ENCODE measurements at places on chromosomes 5 and 9.

- DNase-seq = no peak
Measured at GRCh38 chr9:10232352-10232930, 380.4 kb downstream of the PTPRD start.

DNA sequence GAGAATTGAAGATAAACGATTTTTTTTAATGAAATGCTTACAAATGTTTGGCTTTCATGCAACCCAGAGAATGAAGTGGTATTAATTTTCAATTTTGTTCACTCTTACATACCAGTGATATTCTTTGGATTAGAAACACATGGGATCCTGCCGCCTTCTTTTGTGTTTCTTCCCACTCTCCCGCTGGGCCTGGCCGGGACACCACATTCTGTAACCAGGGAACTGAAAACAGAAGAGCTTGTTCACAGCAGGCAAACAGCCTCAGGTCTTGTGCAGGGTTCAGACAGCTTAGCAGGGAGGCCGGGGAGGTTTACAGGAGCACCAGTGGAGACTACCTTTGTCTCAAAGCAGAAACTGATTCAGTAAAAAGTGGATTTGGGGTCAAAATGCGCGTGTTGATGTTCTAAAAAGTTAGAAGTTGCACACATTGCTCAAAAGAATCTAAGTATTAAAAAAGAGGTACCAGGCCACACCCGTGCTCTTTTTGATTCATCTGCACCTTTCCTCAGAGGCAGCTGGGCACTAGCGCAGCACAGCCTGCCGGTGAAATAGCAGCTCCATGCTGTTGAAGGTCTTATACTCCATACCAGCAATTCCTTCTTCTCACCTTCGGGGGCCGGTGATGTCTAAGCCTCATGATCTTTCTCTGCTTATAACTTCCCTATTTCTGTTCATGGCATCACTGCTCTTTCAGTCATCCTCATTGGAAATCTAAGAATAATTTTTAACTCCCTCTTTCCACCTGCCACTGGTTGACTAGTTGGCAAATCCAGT is 67.1 kb downstream of the GRAMD2B start:
- DNase-seq = peak; percentile 91

DNA sequence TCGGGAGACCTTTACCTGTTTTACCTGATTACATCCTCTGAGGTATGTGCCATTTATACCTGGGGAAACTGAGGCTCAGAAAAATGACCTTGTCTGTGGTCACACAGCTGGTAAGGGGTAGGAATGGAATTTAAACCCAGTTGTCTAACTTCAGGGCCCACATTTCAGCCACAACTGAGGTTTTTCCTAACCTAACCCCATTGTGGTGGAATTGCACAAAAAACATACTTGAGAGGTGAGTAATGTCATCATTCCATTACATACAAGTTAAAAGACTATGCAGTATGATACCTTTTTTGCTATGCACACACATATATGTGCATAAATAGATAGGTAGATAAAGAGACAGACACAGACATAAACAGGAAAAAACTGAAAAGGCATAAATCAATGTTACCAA is 14.1 kb downstream of the FGF1 start:
- peak; percentile 74 for DNase-seq

- peak; percentile 62 for DNase-seq
Measured at GRCh38 chr9:134205672-134206310, 41.4 kb upstream of the RNU6ATAC start.

DNA sequence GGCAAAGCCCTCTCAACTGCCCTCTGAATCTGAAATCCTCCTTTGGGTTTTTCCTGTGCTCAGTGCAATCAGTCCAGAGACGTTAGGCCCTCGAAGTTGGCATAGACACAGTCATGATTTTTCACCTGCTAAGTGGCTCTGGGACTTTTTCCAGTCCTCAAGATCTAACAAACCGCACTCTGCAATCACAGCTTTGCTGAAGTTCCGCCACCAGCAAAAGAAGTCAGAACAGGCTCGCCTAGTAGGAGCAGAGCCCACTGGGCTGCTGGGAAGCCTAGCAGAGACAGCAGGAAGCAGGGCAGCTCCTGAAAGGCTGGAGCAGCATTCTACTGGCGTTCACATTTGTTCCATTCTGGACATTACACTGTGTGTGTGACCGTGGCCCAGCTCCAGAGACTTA is 222.8 kb upstream of the KIF2A start:
- no peak for DNase-seq

- DNase-seq = no peak
Measured at GRCh38 chr5:77853353-77853907, 77.3 kb upstream of the TBCA start.

- DNase-seq = no peak
Measured at GRCh38 chr5:92041911-92042660, 659.0 kb upstream of the ARRDC3 start.

GRCh38 chr5:102921341-102922044 is 166.4 kb downstream of the PAM start:
- no peak for DNase-seq

- DNase-seq = no peak
Measured at GRCh38 chr9:17491780-17492179, 87.1 kb upstream of the SH3GL2 start.

- no peak for DNase-seq
Measured at GRCh38 chr5:54553659-54554207, 36.2 kb downstream of the SNX18 start.

GRCh38 chr5:171390883-171391677 is 3.4 kb downstream of the NPM1 start:
- DNase-seq = no peak

- DNase-seq = no peak
Measured at GRCh38 chr9:93354451-93354850, 97.0 kb upstream of the FAM120A start.

GRCh38 chr5:54700986-54701578 is 183.5 kb downstream of the SNX18 start:
- peak; percentile 97 for DNase-seq

DNA sequence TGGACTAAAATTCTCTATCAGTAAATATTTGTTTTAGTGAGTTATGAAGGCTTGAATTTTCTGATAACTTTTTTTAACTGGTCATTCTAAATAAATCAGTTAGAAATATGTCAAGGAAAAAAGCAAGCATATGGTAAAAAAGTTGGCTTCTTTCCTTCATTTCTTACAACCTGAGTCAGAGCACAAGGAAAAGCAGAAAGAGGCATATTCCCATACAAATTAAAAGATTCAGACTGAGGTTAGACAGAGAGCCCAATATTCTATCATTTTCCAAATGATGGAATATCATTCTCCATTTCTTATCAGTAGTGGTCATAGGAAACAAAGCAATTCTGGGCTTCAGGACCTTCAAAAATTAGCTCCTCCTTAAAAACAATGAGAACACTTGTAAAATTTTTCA is 732.1 kb downstream of the MAT2B start:
- no peak for DNase-seq

DNA sequence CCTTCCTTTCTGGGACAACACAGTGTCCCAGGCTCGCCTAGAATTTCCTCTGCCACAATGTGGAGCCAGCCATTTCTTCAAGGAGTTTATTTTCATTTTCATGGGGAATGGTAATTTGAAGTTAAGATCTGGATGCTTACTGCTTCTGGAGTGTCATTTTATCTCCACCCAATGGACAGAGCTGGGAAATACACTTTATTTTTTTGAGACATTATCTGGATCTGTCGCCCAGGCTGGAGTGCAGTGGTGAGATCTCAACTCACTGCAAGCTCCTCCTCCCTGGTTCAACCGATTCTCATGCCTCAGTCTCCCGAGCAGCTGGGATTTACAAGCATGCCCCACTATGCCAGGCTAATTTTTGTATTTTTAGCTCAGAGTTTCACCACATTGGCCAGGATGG is 12.7 kb upstream of the THG1L start:
- DNase-seq = peak; percentile 65

DNA sequence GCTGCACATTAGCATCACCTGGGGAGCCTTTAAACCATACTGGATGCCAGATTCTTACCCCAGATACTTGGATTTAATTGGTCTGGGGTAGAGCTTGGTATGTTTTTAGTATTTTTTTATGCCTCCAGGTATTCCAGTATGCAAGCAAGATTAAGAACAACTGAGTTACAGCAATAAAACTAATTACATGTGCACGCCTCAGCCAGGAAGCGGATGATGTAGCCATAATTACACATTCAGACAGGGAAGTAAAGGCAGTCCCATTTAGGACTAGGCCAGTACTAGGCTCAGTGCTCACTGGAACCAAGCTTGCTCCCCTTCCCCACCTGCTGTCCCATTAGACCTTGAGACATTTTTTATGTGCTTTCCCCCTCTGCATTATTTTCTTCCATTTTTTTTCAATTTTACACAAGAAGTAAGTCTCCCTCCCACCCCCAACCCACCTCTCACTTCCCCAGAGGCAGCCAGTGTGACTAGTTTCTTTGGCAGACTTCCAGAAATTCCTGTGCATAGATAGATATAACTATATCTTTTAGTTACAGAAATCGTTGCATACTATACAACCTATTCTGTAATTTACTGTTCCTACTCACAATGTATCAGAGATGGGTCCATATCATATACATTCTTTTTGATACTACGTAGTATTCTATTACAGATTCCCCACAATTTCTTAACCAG is 7.1 kb upstream of the GNAQ start:
- DNase-seq = no peak

- no peak for DNase-seq
Measured at GRCh38 chr9:21454149-21454548, 13.9 kb downstream of the IFNA1 start.

GRCh38 chr9:113503131-113503541 is 39.6 kb downstream of the RGS3 start:
- DNase-seq = no peak

DNA sequence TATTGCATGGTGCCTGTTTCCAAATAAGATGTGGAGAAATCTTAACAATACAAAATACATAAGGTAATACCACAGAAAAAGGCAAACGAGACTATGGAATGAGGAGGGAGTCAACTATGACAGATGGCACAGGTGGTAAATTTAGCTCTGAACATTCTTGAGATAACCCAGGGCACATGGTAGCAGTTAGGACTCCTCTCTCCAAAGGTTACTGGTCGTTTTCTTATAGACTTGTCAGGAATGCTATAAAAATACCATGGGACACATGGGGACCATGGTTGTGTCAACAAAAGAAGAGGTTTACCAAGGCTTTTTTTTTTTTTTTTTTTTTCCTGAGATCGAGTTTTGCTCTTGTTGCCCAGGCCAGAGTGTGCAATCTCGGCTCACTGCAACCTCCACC is 209.4 kb upstream of the RFX3 start:
- DNase-seq = no peak

DNA sequence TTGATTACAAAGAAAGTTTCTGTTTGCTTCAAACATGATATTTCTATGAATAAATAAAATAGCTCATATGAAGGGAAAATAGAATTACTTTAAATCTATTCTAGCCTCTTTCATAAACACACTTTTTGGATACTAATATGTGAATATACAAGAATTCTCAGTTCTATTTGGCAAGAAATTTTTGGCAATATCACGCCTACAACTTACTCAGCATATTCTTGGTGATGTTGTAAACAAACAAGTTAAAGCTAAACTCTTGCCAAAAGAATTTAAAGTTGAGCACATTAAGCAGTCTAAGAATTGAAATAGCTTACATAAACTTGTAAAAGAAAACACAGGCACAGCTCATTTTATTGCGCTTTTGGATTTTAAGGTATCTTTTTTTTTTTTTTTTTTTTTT is 209.8 kb downstream of the CDH12 start:
- no peak for DNase-seq

DNA sequence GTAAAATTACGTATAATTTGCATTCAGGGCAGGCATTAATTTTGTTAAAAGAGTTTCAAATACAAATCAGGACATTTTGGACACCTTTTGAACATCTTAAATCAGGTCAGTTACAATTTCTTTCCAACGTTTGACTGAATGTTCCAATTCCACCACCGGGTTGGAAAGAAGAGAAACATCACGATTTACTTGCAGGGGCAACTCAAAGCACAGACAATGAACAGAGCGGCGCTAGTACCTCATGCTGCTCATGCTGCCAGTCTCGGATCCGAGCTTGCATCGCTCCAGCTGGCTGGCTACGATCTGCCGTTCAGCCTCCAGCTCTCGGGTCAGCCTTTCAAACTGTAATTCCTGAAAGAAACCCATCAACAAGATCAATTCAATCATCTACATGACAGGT is 339.5 kb downstream of the CTNND2 start:
- peak; percentile 8 for DNase-seq

DNA sequence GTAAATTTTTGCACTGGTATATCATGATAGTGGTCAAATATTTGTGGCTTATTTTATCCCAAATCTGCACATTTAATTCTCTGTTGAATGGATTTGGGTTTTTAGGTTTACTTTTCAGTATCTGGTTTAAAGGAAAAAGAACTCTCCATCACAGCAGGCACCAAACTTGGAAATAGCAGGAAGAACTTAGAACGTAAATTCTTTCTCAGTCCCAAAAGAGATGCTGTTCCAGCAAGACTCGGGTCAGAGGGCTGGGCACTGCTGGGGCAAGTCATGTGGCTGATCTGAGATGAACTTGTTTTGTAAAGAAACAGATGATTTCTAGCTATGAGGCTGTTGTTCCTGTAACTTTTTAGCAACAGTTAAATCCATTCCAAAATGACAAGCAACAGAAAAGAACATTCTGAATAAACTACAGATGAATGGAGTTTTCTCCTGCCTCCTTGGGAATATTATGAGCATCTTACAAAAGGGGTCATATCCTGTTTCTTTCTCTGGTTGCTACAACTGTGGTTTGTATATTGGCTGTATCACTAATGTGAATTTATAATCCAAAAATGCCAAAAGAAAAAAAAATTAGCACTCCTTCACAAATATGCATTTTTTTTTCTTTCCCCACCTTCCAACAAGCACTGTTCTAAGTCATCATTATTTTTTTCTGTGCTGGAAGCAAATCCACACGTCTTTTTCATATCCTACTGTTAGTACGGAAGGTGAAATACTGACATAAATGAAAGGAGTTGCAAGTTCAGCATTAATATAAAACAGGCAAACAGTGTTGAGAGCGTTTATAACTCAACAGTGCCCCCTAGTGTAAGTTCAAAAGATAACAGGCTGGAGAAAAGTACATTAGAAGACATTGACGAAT is 31.1 kb downstream of the OR2K2 start:
- peak; percentile 73 for DNase-seq

DNA sequence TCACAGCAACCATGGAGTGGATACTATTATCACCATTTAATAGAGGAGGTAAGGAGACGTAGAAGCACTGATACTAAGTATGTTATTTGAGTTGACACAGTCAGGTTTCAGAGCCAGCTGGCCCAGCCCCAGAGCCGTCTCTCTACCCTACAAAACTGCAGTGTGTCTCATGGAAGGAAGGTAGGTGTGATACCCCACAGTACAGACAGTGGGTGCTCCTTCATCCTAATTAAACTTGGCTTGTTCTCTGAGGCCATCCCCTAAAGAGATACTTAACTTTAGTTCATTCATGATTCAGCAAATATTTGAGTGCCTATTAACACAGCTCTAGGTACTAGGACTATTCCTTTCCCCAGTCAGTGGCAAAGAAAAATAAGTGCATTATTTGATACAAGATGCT is 22.6 kb downstream of the PIP5K1B start:
- no peak for DNase-seq

Data from astrocyte of the cerebellum (primary cell).